ENCODE measurements at places on chromosomes 12 and 14.

- no peaks in the 10 kb centered on the region for H3K27me3 ChIP-seq
- H3K4me1 ChIP-seq = peaks cover 2% of the 10 kb centered on the region
- H3K4me3 ChIP-seq = no peak overlapping the region
- no peak for DNase-seq
- H3K27ac ChIP-seq = no peak overlapping the region
- peaks cover 11% of the 10 kb centered on the region for H3K36me3 ChIP-seq
These were observed 20.5 kb downstream of the WBP11 start for GRCh38 chr12:14782756-14783155.

- no peak for DNase-seq
- H3K4me3 ChIP-seq = no peak overlapping the region
- H3K27ac ChIP-seq = no peak overlapping the region
- peaks cover 24% of the 10 kb centered on the region for H3K27me3 ChIP-seq
These were observed 31.3 kb downstream of the SERPINA11 start for GRCh38 chr14:94421316-94421715.

DNA sequence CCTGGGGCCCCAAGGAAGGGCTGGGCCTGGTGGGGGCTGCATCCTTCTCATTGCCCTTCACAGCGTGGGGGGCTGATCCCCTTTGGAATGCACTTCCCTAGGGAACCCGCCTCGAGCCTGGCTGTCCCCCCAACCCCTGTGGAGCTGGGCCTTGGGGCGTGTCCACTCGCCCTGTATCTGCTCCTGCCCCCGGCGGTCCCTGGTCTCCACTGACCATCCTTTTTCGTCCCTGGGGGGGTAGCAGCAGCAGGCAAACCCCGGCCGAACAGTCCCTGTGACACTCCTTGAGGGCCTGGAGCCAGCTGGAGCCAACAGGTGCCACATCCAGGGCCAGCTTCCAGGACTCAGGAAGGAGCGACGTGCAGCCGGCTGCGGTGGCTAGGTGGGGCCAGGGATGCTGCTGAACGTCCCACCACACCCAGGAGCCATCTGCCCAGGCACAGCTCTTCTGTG lies 9.4 kb upstream of the GPR132 start:
- peak; percentile 4 for DNase-seq
- no peaks in the 10 kb centered on the region for H3K27me3 ChIP-seq
- no peak overlapping the region for H3K27ac ChIP-seq
- peaks cover 42% of the 10 kb centered on the region for H3K4me1 ChIP-seq
- H3K4me3 ChIP-seq = no peak overlapping the region
- H3K36me3 ChIP-seq = no peaks in the 10 kb centered on the region

GRCh38 chr12:121378736-121379135 lies 21.2 kb upstream of the RNF34 start:
- no peaks in the 10 kb centered on the region for H3K4me1 ChIP-seq
- no peaks in the 10 kb centered on the region for H3K27me3 ChIP-seq
- no peak overlapping the region for H3K4me3 ChIP-seq
- no peaks in the 10 kb centered on the region for H3K36me3 ChIP-seq
- no peak for DNase-seq
- H3K27ac ChIP-seq = no peak overlapping the region

- H3K27ac ChIP-seq = no peak overlapping the region
- no peak for DNase-seq
- H3K36me3 ChIP-seq = no peaks in the 10 kb centered on the region
These were observed 88.6 kb upstream of the TMEM233 start for GRCh38 chr12:119505001-119505400.

GRCh38 chr12:62258941-62259630 lies 1.1 kb upstream of the USP15 start:
- H3K4me3 ChIP-seq = peak overlapping the region; percentile 85
- no peak for DNase-seq
- peak overlapping the region; percentile 98 for H3K27ac ChIP-seq
- peaks cover 5% of the 10 kb centered on the region for H3K36me3 ChIP-seq
- no peaks in the 10 kb centered on the region for H3K27me3 ChIP-seq

GRCh38 chr12:68673788-68674187 lies 13.0 kb upstream of the NUP107 start:
- DNase-seq = no peak
- peak overlapping the region; percentile 0 for H3K4me3 ChIP-seq
- H3K4me1 ChIP-seq = peaks cover 47% of the 10 kb centered on the region
- H3K27me3 ChIP-seq = no peaks in the 10 kb centered on the region
- no peaks in the 10 kb centered on the region for H3K36me3 ChIP-seq
